ENCODE measurements at places on chromosomes 2 and 18.

- DNase-seq: no peak
Measured at GRCh38 chr18:55534996-55535395, 53.0 kb downstream of the TCF4 start.

- no peak for DNase-seq
Measured at GRCh38 chr2:130819226-130819607, 17.5 kb upstream of the ARHGEF4 start.

DNA sequence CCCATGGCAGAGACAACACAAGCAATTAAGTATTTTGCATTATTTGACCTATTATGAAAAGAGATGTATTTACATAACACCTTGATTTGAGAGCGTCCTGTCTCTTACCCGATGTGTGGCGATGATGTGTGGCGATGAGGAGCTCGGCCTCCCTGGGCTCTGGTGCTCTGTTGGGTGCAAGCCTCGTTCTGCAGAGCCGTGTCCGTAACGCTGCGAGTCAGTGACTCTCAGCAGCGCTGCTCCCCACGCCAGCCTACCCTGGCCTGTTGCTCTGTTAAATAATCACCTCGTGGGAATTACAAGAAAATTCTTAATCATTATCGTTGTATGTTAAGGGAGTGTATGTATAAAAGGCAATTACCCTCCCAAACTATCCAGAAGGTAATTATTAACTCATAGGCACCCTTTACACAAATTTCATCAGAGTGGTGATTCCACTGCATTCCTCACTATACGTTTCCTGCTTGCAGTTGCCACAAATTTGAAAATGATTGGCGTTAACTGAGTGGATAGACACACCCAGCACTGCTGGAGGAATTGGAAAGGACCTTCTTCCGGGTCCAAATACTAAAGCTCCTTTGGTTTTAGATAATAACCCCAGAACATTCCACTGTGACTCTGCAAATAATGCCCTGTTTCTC, 52.0 kb upstream of the NFATC1 start:
- DNase-seq: no peak

DNA sequence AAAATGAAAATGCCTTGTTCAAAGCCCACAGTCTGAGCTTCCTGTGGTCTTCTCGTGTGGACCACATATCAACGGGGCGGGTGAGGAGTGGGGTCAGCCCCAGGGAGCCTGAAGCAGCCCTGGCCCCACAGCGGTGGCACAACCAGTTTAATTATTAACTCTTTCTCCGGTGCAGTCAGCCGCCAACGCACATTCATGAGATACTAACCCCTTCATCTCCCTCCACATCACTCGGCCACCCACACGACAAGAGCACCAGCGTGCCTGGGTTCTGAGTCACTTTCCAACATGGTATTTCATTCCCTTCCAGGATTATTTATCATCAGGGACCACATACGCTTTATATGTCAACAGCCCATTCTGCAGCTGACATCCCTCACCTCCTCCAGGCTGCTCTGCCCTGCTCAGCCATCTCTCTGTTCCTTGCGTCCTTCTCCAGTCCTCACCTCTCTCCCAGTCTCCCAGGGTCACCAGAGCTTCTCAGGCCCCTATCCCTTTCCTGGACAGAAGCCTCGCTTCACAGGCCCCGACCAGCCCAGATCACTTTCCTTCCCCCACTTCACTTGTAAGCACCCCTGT, 48.0 kb upstream of the ID2 start:
- no peak for DNase-seq

- no peak for DNase-seq
Measured at GRCh38 chr2:42459296-42459695, 34.5 kb downstream of the KCNG3 start.

GRCh38 chr18:49944663-49945062, 131.3 kb upstream of the ACAA2 start:
- DNase-seq: no peak

- no peak for DNase-seq
Measured at GRCh38 chr2:238425505-238425978, 1.2 kb upstream of the ASB1 start.

DNA sequence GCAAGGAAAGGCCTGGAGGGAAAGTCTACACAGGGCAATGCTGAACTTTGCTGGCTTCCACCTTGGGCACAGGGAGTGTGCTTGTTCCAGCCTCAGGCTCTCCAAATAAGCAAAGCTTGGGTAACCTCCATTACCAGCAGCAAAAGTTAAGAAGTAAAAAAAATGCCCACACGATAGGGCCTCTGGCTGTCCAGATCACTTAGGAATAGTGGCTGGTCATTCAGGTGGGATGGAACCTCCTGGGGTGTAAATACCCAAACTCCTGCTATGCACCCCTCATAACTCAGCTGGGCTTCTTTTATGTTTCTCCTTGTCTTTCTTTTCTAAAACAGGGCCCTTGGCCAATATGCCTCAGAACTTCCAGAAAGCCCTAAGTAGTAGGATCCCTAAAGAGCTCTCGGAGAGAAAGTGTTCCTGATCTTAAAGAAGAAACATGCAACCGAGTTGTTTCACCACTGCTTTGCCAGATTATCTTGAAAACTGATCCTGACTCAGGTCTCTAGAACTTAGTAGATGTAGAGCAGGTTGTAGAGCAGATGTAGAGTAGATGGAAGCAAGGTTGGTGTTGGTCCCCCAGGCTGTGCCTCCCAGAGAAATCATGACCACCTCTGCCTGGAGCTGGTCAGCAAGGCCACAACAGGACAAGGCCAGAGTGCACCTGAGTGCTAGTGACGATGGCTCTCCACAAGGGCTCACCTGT, 2.0 kb upstream of the OSR1 start:
- DNase-seq: no peak

- no peak for DNase-seq
Measured at GRCh38 chr18:52869349-52869923, 529.4 kb downstream of the DCC start.

DNA sequence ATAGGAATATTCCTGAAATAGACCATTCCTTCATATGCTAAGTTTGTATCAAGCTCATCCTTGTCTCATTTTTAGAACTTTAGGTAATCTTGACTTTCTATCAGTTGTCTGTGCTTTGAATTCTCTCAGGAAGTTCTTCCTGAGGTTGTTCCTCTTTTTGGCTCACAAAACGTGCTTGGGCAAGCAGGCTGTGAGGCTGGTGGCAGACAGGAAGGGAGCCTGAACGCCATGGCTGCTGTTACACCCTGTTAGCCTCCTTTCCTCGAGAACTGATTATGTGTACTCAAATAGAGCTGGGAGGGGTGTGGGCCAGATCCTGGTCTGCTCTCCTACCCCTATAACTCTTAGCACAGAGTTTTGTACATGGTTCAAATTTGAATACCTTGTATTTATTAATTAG, 136.4 kb upstream of the CELF4 start:
- DNase-seq: no peak
